Activated CD4-positive, alpha-beta T cell treated with anti-CD3 and anti-CD28 coated beads, Interleukin-2, amount 10 ng/mL, durations not matched to agents 24 days and 14 days (primary cell): ENCODE measurements at places on chromosomes 1 and 21.

- DNase-seq, result peak; percentile 84
Measured at GRCh38 chr1:66351913-66352312, 182.0 kb upstream of the SGIP1 start.

GRCh38 chr1:26284597-26285347, 4.9 kb downstream of the SH3BGRL3 start:
- DNase-seq, result peak; percentile 96

DNA sequence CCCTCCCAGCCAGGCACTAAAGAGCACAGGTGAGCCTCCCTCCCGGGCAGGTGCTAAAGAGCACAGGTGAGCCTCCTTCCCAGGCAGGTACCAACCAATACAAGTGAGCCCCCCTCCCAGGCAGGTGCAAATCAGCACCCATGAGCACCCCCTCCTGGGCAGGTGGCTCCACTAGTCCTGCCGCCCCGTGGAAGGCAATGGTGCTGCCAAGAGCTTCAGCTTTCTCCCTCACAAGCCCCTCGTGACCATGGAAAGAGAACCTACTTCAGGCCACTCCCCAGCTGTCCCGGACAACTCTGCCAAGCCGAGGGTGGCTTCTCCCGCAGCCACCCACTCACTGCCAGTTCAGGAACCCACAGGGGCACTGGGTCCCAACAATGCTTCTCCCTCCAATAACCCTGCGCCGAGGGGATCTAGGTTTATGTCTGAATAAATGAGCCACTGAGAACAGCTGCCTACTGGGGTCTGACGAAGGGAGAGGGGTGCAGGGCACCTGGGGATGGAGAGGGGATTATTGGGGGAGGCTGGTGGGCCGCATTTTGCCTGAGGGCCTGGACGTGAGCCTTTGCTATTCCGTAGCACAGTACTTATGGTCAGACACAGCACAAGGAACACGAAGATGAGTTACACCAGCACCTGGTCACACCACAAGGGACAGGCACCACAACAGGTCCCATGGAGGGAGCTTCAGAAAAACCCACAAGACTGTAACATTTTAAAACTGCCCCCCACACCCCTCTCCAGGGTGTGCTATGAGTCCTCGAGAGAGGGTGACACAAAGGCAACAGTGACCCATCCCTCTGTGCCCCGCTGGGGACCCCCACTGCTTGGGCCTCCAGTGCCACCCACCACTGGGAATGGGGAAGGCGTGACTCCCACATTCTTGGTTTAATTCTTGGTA, 46.3 kb downstream of the PRDM15 start:
- no peak for DNase-seq

GRCh38 chr1:236700903-236701302, 14.6 kb downstream of the ACTN2 start:
- DNase-seq, result no peak

GRCh38 chr1:8474369-8474768, 156.5 kb downstream of the SLC45A1 start:
- DNase-seq, result no peak

DNA sequence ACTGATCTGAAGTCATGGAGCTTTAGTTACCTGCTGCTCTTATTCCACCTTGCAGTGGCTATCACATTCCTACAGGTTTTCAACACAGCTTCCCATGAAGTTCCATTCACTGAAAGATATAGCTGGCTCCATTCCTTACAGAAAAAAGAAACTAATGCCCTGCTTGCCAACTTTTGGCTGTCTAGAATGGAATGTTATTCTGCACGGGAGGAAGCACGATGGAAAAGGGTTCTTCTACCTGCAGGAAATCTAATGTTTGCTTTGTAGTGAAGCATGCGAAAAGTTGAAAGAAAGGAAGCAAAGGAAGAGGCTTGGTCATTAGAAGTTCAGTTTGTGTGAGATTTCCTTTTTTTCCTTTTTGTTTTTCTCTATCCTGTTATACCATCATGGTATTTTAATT, 32.6 kb downstream of the GIPC2 start:
- DNase-seq, result no peak

- DNase-seq, result no peak
Measured at GRCh38 chr21:25970254-25970930, 200.2 kb downstream of the APP start.

GRCh38 chr1:226972931-226973330, 32.8 kb downstream of the COQ8A start:
- no peak for DNase-seq

DNA sequence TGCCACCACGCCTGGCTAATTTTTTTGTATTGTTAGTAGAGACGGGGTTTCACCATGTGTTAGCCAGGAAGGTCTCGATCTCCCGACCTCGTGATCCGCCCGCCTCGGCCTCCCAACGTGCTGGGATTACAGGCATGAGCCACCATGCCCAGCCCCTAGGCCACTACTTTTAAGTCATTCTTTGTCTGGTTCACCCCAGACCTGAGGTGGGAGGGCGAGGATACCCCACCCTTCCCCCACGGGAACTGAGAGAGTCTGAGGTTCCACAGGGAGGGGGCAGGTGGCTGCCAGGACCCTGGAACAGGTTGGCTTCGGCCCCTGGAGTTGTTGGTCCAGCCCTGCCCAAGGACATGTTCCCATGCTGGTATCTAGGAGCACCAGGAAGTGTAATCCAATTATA, 7.7 kb upstream of the SDC3 start:
- no peak for DNase-seq

DNA sequence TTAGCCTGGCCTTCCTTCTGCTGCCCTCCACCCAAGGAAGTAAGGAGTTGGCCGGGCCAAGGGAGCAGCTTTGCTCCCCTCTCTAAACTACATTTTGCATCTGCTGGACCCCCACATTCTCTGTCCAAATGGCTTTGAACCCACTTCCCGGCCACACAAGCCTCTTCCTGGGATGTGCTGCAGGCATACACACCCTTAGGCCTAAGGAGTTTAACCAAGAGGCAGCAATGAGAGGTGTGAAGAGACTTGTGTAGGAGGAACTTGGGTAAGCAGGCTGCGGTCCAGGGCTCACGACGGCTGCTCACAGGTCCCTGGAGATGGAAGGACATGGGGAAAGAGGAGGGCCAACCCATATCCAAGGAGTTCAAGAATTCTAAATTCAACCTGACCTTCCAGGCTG, 196.7 kb upstream of the SGIP1 start:
- DNase-seq, result no peak

- DNase-seq, result no peak
Measured at GRCh38 chr1:48500541-48501450, 28.8 kb upstream of the SPATA6 start.

DNA sequence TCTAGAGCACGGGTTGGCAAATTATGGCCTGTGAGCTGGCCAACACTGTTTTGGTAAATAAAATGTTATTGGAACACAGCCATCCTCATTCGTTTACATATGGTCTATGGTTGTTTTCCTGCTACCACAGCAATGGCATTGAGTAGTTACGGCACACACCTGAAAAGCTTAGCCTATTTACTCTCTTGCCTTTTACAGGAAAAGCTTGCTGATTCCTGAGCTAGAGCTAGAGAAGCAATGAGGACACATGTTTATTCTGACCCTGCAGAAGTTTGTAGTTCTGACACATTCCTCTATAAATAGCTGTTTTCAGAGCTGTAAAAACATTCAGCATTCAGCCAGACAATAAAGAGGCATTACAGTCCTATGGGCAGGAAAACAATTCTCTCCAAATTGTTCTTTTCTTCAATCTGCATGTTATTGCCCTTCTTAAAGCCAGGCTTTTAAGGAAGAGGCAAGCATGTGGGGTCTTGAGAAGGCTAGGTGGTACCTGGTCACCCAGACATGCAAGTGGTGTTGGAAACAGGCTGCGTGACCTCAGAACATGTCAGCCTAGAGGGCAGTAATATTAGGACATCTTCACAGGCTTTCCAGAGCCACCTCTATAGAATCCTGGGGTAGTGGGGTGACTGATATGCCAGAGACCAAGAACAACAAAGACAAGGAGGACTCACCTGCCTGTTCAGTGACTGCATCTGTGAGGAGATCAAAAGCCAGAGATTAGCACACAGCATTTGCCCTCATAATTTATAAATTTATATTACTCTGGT, 1.6 kb downstream of the FCRL2 start:
- no peak for DNase-seq

- DNase-seq, result no peak
Measured at GRCh38 chr1:55586771-55587170, 371.6 kb upstream of the USP24 start.

GRCh38 chr1:201818971-201819750, 9.8 kb upstream of the IPO9 start:
- DNase-seq, result no peak

GRCh38 chr1:183267646-183268431, 81.8 kb downstream of the LAMC2 start:
- no peak for DNase-seq
